Right atrium auricular region (tissue), 2 donors: ENCODE measurements at places on chromosomes 5 and 9. TPM values are rescaled to one million over a fixed set of nuclear protein-coding genes. Genes with fewer than 3 reads are reported as not detected.

DNA sequence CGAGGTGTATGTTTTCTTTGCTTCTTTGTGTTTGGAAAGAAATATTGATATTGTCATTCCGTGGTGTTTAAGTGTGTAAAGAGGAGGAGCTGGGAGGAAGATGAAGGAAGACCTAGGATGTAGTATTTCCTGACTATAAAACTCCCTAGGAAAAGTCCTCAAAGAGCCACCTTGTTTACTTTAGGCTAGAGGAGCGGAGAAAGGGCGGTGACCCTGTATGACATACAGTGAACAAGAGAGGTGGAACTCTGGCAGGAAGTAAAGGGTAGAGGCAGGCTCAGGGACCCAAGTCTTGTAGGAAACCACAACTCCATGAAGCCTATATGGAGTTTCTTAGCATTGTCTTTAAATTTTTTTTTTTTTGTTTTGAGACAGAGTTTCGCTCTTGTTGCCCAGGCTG, 303.9 kb downstream of the DOCK8 start:
- no peaks in the 10 kb centered on the region for H3K27me3 ChIP-seq
- no peak overlapping the region for H3K4me3 ChIP-seq
- H3K4me1 ChIP-seq = peaks cover 19% of the 10 kb centered on the region
- H3K36me3 ChIP-seq = no peaks in the 10 kb centered on the region
- DNase-seq = no peak
- H3K27ac ChIP-seq = no peak overlapping the region

DNA sequence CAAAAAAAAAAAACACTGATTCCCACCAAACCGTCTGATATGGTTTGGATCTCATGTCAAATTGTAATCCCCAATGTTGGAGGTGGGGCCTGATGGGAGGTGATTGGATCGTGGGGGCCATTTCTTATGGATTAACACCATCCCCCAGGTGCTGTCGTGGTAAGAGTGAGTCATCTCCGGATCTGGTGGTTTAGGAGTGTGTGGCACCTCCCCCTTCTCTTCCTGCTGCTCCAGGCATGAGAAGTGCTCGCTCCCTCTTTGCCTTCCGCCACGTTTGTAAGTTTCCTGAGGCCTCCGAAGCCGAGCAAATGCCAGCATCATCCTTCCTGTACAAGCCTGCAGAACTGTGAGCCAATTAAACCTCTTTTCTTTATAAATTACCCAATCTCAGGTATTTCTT, 45.2 kb downstream of the HSD17B3 start:
- H3K36me3 ChIP-seq = no peaks in the 10 kb centered on the region
- DNase-seq = no peak
- no peaks in the 10 kb centered on the region for H3K27me3 ChIP-seq
- no peaks in the 10 kb centered on the region for H3K4me1 ChIP-seq
- H3K27ac ChIP-seq = no peak overlapping the region
- H3K4me3 ChIP-seq = no peak overlapping the region

DNA sequence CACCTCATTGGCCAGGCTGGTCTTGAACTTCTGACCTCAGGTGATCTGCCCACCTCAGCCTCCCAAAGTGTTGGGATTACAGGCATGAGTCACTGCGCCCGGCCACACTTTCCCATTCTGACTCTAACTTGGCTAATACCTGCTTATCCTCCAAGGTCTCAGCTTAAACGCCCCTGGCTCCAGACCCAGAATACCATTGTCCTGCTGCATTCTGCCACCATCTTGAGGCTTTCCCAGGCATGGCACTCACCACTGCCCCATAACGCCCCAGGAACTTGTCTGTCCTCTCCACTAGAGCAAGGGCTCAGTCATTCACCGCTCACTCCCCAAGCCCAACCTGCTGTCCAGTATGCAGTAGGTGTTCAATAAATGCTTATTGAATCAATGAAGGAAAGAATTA, 39.8 kb downstream of the CAMK2A start:
- peaks cover 25% of the 10 kb centered on the region for H3K4me1 ChIP-seq
- no peaks in the 10 kb centered on the region for H3K36me3 ChIP-seq
- no peak for DNase-seq
- H3K4me3 ChIP-seq = no peak overlapping the region

DNA sequence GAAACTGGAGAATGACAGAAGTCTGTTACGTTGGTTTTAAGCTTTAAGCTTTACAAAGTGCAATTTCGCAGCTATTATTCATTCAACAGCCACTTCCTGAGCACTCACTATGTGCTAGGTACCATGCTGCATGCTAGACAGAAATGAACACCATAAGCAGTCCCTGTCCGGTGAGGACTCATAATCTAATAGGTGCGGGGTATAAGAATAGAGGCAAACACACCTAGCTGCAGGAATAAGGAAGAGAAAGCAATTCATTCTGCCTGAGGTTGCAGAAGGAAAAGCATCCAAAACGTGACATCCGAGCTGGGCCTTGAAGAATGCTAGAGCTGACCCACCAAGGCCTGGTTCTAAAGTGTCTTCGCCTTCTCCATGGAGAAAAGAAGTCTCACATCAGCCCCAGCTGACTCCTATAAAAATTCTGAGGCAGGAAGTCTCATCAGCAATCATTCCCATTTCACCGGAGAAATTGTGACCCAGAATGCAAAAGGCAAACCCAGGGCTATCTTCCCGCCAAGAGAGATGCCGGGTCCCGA, 542 bp downstream of the FKBP15 start:
- peak overlapping the region; percentile 83 for H3K4me3 ChIP-seq
- H3K36me3 ChIP-seq = peaks cover 5% of the 10 kb centered on the region
- H3K27ac ChIP-seq = peak overlapping the region; percentile 85

GRCh38 chr9:37555786-37556185, 20.4 kb downstream of the FBXO10 start:
- H3K27me3 ChIP-seq = no peaks in the 10 kb centered on the region
- DNase-seq = no peak
- H3K27ac ChIP-seq = no peak overlapping the region
- no peaks in the 10 kb centered on the region for H3K4me1 ChIP-seq

GRCh38 chr5:53913941-53914340, 353.5 kb downstream of the NDUFS4 start:
- H3K36me3 ChIP-seq = no peaks in the 10 kb centered on the region
- H3K4me3 ChIP-seq = no peak overlapping the region
- H3K4me1 ChIP-seq = no peaks in the 10 kb centered on the region
- DNase-seq = no peak

DNA sequence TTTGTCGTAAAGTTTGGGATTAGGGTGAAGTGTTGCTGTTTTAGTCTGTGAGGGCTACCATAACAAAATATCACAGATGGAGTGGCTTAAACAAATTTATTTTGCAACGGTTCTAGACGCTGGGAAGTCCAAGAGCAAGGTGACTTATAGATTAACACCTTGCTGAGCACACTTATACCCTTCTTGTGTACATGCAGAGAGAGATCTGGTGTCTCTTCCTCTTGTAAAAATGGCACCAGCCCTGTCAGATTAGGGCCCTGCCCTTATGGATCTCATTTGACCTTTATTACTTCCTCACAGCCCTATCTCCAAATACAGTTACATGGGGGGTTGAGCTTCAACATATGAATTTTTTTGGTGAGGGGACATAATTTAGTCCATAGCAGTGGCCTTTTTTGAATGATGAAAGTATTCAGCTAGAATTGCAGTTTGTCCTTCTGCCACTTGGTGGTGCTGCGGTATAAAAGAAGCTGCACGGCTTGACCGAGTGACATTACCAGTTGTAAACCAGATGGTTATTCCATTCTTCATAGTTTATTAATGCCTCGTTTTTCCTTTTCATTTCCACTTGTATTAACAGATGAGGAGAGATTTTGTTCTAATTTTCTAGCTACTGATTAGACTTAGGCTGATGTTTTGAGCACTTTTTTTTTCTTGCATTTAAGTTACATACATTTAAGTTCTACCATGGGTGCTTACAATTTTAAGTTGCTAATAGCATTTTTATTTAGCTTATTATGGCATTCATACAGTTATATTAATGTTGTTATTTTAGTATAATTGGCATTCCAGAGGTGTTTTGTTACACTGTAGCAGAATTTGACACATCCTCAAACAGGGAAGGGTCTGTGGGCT, 19.4 kb downstream of the DCP2 start:
- peaks cover 8% of the 10 kb centered on the region for H3K4me1 ChIP-seq
- no peaks in the 10 kb centered on the region for H3K27me3 ChIP-seq
- peaks cover under 1% of the 10 kb centered on the region for H3K36me3 ChIP-seq
- no peak overlapping the region for H3K4me3 ChIP-seq
- peak; percentile 82 for DNase-seq

DNA sequence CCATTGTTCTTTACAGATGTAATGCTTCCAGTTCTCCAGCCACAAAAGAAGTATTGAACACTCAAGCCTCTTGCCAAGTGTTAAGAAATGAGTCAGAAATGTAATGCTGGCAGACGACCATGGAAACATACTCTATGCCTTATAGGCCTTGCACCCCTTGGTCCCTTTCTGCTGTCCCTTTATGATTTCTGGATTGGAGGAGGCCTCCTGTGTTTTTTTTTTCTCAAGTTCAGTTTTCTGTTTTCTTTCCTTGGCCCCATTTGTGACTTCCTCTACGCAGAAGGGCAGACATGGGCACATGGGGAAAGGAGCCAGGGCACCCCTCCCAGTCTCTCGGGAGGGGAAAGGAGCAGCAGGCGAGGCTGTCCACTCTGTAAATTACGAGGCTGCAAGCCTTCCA, 53.4 kb downstream of the SNX18 start:
- no peaks in the 10 kb centered on the region for H3K36me3 ChIP-seq
- H3K27ac ChIP-seq = no peak overlapping the region
- no peak overlapping the region for H3K4me3 ChIP-seq
- H3K27me3 ChIP-seq = no peaks in the 10 kb centered on the region
- H3K4me1 ChIP-seq = peaks cover 12% of the 10 kb centered on the region

- H3K27me3 ChIP-seq = no peaks in the 10 kb centered on the region
- H3K4me3 ChIP-seq = no peak overlapping the region
- no peak for DNase-seq
Observed at GRCh38 chr5:82072138-82072537, 100.3 kb downstream of the ATG10 start.

DNA sequence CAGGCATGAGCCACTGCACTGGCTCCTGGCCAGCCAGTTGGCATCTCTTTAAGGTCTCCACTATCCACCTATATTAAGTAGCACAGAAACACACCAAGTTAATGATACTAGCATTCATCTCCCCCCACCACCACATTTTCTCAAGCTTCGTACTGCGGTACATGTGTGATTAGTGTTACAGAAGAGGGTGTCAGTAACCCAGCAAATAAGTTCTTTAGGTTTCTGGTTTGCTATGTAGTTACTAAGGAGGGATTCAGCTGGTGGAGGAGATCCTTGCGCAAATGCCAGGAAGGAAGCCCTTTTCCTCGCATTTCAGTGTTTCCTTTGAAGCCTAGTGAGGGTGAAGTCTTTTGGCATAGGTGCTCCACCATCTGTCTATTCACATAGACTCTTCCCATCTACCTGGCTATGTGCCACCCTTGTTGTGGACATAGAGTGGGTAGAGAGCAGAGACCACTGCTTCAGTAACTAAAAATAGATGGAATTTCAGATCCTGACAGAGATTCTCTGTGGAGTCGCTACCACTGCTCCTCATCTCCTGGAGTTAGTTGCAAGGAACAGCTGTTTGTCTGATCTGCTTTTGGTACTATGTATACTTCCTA, 16.7 kb downstream of the UBE2D2 start:
- DNase-seq = no peak
- no peaks in the 10 kb centered on the region for H3K36me3 ChIP-seq
- no peaks in the 10 kb centered on the region for H3K4me1 ChIP-seq
- no peak overlapping the region for H3K27ac ChIP-seq

DNA sequence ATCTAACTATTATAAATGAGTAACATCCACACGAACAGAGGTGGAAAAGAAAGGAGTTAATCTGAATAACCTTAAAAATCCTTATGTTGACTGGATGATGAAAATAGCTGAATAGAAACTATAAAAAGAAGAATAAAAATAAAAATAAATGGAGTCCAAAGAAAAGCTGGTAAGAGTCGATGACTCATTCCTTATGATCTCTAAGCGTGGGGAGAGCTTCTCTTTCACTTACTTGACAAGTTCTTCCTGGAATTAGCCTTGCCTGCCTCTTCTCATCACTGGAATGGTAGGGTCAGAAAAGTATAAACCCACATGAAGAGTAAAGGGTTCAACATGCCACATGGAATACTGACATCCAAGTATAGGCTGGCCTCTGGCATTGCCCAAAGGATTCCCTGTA, 477.0 kb upstream of the RGMB start:
- H3K36me3 ChIP-seq = no peaks in the 10 kb centered on the region
- no peak overlapping the region for H3K4me3 ChIP-seq
- no peak overlapping the region for H3K27ac ChIP-seq
- no peak for DNase-seq

- peak; percentile 73 for DNase-seq
- H3K27me3 ChIP-seq = no peaks in the 10 kb centered on the region
- H3K4me1 ChIP-seq = no peaks in the 10 kb centered on the region
- H3K4me3 ChIP-seq = no peak overlapping the region
- no peaks in the 10 kb centered on the region for H3K36me3 ChIP-seq
Observed at GRCh38 chr5:6905883-6906282, 192.7 kb downstream of the TENT4A start.

DNA sequence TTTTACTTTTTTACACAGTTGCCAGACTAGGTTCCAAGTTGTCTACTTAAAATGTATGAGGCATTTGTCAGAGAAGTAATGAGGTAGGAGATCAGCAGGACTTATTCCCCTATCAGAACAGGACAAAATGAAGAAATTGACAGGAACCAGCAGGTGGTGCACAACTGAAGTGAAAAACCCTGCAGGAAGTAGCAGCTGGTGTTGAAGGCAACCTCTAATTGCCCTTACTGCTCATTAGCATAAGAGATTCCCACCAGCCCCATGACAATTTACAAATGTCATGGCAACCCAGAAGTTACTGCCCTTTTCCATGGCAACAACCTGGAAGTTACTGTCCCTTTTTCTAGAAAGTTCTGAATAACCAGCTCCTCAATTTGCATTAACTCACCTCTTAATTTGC, 5.4 kb downstream of the PCDHB15 start:
- no peak for DNase-seq
- H3K4me3 ChIP-seq = no peak overlapping the region
- no peaks in the 10 kb centered on the region for H3K36me3 ChIP-seq
- H3K4me1 ChIP-seq = no peaks in the 10 kb centered on the region
- H3K27me3 ChIP-seq = no peaks in the 10 kb centered on the region

GRCh38 chr9:115416299-115416698, 298.3 kb upstream of the TNC start:
- no peak overlapping the region for H3K27ac ChIP-seq
- no peaks in the 10 kb centered on the region for H3K27me3 ChIP-seq
- H3K4me1 ChIP-seq = no peaks in the 10 kb centered on the region

DNA sequence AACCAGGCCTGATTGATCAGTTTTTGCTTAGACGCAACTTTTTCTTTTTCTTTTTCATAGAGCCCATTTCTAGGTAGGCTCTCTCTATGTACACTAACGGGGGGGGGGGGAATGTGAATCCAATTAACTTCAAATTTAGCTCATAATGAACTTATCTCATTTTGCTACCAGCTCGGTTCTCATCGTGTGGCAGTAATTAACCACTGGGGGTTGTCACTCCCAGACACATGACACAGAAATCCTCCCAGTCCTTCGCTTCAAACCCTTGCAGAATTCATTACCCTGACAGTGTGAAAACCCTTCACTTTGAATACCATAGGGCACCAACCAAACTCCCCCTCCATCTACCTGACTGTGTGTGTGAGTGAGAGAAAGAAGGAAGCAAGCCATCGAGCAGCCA, 144.2 kb downstream of the PAX5 start:
- no peak overlapping the region for H3K4me3 ChIP-seq
- H3K27ac ChIP-seq = no peak overlapping the region
- no peaks in the 10 kb centered on the region for H3K27me3 ChIP-seq

The NPR3 gene
- total RNA-seq = 51.0 TPM

The PDLIM4 gene
- 96.7 TPM for total RNA-seq

The LRRC19 gene
- not detected for total RNA-seq

The EIF4E1B gene
- total RNA-seq = not detected

The RGS7BP gene
- total RNA-seq = 3.6 TPM

The PCDHGA6 gene
- total RNA-seq = 4.7 TPM

The GTF3C5 gene
- total RNA-seq = 30.5 TPM

The SLC6A3 gene
- not detected for total RNA-seq
